ENCODE measurements at places on chromosomes 5 and 9. TPM values are rescaled to one million over a fixed set of nuclear protein-coding genes. Genes with fewer than 3 reads are reported as not detected.

Gene IFNB1
- not detected for total RNA-seq

Gene WDR36
- total RNA-seq, result 21.7 TPM

Gene PRDM12
- 0.27 TPM for total RNA-seq

Gene SPATA9
- 0.13 TPM for total RNA-seq

Gene FOXD4L5
- 0.10 TPM for total RNA-seq

Gene PALM2AKAP2
- 0.36 TPM for total RNA-seq

Gene ERP44
- 14.2 TPM for total RNA-seq

Gene FOXD4L3
- total RNA-seq, result not detected

Gene RASEF
- total RNA-seq, result 11.3 TPM

Gene RNF44
- total RNA-seq, result 47.4 TPM

Gene NXNL2
- 0.67 TPM for total RNA-seq

Gene DAPK1
- total RNA-seq, result 20.1 TPM

Gene FANCG
- 55.3 TPM for total RNA-seq

Gene DIPK1B
- 8.9 TPM for total RNA-seq

Gene HOMER1
- 6.7 TPM for total RNA-seq

Gene PCDHGB5
- total RNA-seq, result 2.7 TPM

Gene MAPK9
- 46.5 TPM for total RNA-seq

Gene BHMT2
- total RNA-seq, result not detected

Gene INSL4
- total RNA-seq, result 19.2 TPM

Gene STKLD1
- total RNA-seq, result 1.1 TPM

Gene SPINK6
- 0.53 TPM for total RNA-seq

Gene RCL1
- total RNA-seq, result 41.9 TPM

Gene CDO1
- total RNA-seq, result not detected

Gene DDX46
- 69.4 TPM for total RNA-seq

Gene SPINK7
- total RNA-seq, result not detected

Gene OR1J2
- not detected for total RNA-seq

Gene HBEGF
- 10.4 TPM for total RNA-seq

Gene ITGA2
- 25.2 TPM for total RNA-seq

Gene FOXD4L6
- not detected for total RNA-seq

Gene NUTM2G
- total RNA-seq, result not detected

Gene EIF4E1B
- total RNA-seq, result not detected

Measured in A549 treated with DMSO at 1 μM for 4 hours (cell line).